NCI-H1105 (cell line): ENCODE measurements at places on chromosomes 11 and 22.

- no peak for DNase-seq
Observed at GRCh38 chr22:32644252-32645100, 157.0 kb upstream of the TIMP3 start.

- DNase-seq: no peak
Observed at GRCh38 chr11:8867931-8868631, 42.9 kb upstream of the AKIP1 start.

DNA sequence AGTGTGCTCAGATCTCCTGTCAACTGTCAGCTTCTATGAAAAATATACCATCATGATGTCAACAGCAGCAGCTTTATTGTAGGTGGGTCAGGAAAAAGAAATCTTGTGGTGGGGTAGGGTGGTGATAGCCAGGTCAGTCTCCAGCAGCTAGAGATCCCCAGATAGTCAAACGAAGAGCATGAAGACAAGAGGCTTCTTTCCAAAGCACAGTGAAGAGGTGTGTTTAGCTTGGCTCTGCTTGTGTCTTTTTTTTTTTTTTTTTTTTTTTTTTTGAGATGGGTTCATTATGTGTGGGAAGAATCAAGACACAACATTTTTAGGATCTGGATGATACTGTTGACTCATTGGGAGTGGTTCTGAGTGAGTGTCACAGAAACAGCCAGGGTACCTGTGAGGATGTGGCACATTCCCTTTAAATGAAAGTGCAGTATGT lies 1075.5 kb downstream of the NTM start:
- DNase-seq: no peak

GRCh38 chr11:18671246-18671645 lies 27.3 kb upstream of the TMEM86A start:
- DNase-seq: no peak

- DNase-seq: no peak
Observed at GRCh38 chr11:116510166-116510565, 262.6 kb downstream of the BUD13 start.

GRCh38 chr22:20084547-20085413 lies 4.7 kb downstream of the DGCR8 start:
- no peak for DNase-seq

- DNase-seq: no peak
Observed at GRCh38 chr11:85755285-85755684, 55.7 kb downstream of the SYTL2 start.

- no peak for DNase-seq
Observed at GRCh38 chr11:131993246-131993645, 622.8 kb downstream of the NTM start.

- DNase-seq: no peak
Observed at GRCh38 chr22:37207981-37208380, 4.3 kb downstream of the SSTR3 start.

- DNase-seq: no peak
Observed at GRCh38 chr22:46569055-46569847, 31.8 kb upstream of the CELSR1 start.

- DNase-seq: peak; percentile 10
Observed at GRCh38 chr11:88555018-88555828, 217.7 kb upstream of the CTSC start.

DNA sequence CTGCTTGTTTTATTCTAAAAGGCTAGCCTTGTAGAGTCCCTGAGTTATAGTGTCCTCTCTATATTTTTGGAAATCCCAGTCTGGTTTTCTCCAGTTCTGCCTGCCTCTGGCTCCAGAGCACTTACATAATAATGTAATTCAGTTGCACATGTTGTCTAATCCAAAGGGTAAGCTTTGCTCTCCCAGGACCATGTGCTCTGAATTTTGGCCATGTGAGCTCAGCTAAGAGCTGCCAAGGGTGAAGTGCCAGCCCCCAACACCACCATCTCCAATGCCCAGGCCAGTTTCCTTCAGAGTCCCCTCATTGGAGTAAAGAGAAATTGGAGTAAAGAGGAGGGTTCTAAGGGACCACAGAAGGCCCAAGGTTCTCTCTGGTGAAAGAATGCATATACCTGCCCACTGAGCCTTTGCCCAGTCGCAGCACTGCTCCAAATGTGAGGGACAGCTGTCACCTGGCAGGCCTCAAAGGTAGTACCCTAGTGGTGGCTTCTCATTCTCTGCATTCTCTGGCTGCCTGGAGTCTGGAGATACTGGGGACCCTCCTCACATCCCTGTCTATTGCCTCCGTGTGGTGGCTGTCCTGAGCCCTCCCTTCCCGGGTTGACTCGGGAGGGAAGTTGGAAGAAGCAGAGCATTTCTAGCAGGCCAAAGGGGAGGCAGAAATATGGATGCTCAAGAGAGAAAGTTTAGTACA lies 4.9 kb downstream of the CRY2 start:
- DNase-seq: no peak

DNA sequence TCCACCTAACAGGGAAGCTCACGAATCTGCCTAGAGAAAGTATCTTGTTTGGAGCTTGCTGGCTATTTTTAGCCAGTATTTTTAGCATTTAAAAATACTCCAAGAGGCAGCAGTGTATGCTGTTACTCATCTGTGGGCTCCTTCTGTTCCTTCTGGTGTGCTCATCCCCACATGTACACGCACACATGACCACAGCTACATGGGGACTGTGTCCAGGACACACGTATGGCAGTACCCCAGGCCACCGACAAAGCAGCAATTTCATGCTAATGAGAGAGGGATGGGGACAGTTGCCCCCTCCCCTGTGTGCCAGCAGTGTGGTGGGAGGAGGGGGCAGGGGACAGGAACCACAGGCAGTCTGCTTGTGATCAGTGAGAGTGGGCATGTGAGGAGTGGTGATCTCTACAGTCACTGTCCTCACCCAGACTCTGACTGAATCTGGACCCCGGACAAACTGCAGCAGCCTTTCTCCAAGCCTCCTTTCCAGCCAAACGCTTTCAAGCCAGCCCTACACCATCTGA lies 16.4 kb downstream of the USP2 start:
- DNase-seq: no peak

- DNase-seq: no peak
Observed at GRCh38 chr11:38339835-38340440, 1741.9 kb upstream of the RAG2 start.

DNA sequence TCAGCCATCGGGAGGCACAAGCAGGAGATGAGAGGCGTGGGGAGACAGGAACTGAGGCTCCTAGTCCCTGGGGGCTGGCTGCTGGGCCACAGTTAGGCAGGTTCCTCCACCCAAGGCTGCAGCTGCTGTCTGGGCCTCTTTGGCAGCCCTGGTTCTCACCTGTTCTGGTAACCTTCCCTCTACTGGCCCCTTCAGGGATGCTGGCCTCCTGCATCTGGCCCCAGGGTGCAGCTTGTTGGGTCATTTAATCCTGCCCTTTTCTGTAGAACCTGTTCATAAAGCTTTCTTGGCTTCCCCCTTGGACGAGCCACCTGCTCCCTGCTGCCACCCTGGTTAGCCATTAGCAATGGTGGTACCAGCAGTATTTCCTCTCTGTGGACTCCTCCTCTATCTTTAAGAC lies 5.5 kb downstream of the USH1C start:
- no peak for DNase-seq

GRCh38 chr22:30695871-30696655 lies 1.4 kb downstream of the OSBP2 start:
- DNase-seq: no peak

- DNase-seq: no peak
Observed at GRCh38 chr22:37870273-37870672, 21.1 kb downstream of the EIF3L start.

DNA sequence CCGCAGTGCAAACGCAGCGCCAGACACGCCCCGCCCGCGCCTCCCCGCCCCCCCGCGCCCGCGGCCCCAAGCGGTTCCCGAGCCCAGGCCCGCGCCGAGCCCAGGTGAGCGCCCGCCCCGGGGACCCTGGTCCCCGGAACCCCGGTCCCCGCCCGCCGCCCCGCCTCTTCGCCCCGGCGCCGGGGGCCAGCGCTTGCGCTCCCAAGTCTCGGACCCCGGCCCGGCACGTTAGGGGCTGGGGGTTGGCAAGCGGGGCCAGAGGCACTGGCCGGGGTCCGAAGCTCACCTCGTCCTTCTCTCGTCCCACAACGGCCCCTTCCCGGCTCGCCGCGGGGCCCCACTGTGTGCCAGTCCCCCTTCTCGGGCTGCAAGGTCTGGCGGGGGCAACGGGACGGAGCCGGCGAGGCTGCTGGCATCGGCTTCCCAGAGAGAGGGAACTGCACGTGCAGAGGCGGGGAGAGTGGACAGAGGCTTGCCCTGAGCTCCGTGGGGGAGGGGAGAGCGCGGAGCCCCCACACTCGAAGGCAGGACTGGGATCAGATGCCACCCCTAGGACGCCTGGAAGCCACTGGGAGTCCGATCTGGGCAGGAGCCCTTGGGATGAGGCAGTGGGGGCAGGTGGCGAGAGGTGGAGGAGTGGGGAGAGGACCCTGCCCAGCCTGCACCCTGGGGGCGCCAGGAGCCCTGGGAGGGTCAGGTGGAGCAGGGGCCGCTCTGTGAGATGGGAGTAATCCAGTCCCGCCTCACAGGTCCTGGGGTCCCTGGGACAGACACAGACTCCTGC lies 1.8 kb upstream of the AIFM3 start:
- no peak for DNase-seq

DNA sequence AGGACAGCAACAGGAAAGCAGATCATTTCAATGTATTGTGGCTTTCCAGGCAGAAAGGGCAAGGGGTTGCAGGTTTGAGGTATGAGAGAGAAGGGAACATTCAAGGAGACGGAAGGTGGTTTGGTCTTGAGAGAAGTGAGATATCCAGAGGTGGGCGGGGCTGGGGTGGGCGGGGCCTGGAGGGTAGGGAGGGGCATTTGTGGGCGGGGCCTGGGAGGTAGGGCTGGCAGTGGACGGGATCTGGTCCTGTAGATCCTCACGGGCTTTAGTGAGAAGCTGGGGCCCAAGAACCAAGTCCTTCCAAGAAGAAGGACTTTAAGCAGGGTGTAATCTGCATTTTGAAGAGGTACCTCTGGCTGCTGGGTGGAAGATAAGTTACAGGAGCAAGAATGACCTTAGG lies 199.2 kb downstream of the MN1 start:
- DNase-seq: no peak

DNA sequence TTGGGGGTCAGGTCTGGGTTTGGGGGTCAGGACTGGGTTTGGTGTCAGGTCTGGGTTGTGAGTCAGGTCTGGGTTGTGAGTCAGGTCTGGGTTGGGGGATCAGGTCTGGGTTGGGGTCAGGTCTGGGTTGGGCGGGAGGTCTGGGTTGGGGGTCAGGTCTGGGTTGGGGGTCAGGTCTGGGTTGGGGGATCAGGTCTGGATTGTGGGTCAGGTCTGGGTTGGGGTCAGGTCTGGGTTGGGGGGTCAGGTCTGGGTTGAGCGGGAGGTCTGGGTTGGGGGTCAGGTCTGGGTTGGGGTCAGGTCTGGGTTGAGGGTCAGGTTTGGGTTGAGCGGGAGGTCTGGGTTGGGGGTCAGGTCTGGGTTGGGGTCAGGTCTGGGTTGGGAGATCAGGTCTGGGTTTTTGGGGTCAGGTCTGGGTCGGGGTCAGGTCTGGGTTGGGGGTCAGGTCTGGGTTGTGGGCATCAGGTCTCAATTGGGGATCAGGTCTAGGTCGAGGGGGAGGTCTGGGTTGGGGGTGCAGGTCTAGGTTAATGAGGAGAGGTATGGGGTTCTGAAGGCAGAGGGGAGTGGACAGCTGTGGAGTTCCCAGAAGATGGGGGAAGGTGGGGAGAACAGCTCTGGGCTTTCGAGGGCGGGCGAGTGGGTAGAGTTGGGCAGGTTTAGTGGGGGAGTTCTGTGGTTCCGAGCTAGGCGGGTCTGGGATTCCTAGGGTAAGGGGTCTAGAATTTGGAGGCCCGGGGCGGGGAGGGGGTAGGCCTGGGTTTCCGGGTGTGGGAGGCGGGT lies 629 bp downstream of the TTLL8 start:
- no peak for DNase-seq
